ENCODE measurements at places on chromosomes 11 and 22.

DNA sequence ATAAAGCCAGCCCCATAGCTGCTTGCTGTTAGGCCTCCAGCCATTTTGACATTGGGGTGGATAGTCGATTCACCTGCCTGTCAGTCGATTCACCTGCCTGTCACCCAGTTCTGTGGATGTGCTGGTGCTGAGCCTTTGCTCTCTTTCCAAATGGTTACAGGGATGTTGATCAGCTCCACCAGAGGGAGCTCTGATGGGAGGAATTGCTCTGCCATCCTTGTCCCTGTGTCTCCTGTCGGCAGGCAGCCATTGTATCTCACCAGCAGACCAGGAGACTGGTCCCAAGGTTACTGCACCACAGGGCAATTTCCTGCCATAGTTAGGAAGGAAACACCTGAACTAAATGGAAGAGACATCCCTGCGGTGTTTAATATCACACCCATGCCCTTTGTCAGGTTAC is 6.1 kb downstream of the MPEG1 start:
- no peak for DNase-seq

GRCh38 chr11:92136797-92137196 is 87.8 kb upstream of the FAT3 start:
- no peak for DNase-seq

GRCh38 chr11:65945941-65946558 is 770 bp downstream of the TSGA10IP start:
- no peak for DNase-seq

GRCh38 chr22:22098457-22099193 is 116.0 kb upstream of the TOP3B start:
- no peak for DNase-seq

GRCh38 chr11:112016765-112017376 is 8.3 kb upstream of the DLAT start:
- no peak for DNase-seq

DNA sequence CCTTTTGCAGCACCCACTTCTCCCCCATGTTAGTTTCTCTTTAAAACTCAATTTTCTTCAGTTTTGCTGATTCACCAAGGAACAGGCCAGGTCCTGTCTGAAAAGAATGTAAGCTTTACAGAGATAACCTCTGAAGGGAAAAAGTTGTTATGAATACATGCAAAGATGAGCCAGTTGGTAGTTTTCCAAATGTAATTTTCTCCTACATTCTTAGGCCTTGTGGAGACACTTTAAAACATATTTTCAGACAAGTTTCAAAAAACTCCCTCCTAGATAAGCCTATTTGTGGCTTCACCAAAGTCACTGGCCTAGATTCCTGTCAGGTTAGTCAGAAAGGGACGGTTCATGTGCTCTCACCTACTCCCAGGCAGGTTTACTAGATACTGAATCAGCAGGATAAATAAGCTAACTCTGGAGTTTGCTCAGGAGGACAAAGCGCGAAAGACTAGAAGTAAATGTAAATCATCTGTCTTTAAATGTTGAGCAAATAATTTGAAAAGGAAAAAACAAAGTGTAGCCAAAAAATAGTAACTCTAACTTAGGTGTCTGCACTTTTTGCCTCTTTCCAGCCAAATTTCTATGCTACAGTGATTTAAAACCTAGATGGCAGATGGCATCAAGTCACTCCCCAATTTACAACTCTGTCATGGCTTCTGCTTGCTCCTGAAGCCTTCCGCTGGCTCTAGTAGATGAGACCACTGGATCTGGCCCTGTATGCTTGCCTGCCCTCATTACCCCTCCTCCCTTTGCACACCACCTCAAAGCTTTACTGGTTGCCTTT is 4.9 kb upstream of the ATP6V1E1 start:
- no peak for DNase-seq

DNA sequence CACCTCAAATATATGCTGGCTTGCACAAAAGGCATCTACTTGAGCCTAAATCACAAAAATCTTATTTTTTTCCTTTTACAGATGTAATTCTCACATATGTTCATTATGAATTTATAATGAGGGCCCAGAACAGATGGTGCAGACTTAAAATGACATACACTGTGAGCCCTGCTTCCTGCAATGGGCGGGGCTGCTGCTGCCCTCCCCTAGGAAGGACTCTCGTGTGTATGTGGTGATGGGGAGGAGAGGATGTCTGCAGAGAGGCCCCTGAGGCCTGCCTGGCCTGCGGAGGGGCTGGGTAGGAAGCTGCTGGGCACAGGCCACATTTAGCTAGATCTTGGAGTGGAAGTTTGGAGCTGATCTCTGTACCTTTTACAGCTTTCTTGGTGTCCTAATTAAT is 233.4 kb upstream of the KIRREL3 start:
- no peak for DNase-seq

GRCh38 chr22:38126928-38127668 is 16.6 kb upstream of the BAIAP2L2 start:
- no peak for DNase-seq

GRCh38 chr11:125768336-125769046 is 10.1 kb downstream of the PATE2 start:
- no peak for DNase-seq

DNA sequence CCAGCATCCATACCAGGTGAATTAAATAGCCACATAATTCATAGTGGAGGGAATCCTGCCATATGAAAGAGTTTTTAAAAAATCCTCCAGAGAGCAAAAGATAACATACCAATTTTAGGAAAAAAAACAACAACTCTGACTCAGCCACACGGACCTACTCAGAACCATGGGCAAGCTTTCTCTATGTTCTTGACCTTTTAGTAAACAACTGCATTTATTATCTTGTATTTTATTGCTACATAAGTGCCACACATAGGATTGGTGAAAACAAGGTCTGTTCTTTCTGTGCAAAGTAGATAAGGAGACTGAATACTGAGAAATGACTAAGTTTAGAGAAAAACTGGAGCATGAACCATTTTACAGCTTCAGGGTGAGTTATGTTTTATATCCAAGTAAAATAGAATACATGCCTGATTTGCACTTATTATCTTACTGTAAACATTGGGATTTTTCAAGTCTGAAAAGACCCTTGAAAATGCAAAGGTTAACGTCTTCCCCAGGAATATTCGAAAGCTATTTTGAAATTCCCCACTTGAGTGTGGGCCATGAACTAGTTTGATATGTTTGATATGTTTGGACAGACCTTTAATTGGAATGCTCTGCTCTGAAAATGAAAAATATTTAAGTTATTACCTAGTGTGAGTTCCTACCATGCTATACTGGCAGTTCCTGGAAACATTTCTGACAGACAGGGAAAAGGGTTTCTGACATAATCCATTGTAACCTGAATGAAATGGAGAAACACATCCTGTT is 89.5 kb upstream of the DDI1 start:
- no peak for DNase-seq

DNA sequence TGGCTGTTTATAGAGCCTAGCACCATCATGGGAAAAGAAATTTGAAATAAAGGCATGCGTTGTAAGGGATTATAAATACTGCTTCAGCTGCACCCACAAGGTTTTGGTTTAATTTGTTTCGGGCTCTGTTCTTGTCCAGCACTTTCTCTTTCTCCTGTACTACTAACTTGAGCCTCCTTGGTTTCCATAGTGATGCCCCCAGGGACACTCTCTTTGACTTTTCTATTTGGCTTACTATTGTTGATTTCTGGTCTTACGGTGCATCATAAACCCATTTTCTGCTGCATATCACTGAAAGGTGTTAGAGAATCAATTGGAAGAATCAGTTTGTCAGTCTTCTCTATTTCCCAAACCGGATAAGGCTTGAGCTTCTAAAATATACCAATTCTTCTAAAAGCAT is 1674.3 kb upstream of the RAG2 start:
- no peak for DNase-seq

DNA sequence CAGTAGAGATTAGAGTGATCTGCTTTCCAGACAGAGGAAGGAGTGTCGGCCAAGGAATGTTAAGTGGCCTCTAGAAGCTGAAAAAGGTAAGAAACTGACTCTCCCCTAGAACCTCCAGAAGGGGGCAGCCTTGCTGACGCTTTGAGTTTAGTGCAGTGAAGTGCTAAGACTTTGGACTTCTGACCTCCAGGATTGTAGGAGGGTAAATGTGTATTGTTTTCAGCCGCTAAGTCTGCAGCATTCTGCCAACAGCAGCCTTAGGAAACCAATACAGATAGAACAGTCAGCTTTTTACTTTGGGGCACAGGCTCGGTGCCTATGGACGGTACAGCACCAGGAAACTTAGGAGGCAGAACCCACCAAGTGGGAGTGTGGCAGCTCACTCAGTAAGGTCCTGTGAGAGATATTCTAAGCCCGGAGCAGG is 3.6 kb upstream of the TBC1D22A start:
- no peak for DNase-seq

DNA sequence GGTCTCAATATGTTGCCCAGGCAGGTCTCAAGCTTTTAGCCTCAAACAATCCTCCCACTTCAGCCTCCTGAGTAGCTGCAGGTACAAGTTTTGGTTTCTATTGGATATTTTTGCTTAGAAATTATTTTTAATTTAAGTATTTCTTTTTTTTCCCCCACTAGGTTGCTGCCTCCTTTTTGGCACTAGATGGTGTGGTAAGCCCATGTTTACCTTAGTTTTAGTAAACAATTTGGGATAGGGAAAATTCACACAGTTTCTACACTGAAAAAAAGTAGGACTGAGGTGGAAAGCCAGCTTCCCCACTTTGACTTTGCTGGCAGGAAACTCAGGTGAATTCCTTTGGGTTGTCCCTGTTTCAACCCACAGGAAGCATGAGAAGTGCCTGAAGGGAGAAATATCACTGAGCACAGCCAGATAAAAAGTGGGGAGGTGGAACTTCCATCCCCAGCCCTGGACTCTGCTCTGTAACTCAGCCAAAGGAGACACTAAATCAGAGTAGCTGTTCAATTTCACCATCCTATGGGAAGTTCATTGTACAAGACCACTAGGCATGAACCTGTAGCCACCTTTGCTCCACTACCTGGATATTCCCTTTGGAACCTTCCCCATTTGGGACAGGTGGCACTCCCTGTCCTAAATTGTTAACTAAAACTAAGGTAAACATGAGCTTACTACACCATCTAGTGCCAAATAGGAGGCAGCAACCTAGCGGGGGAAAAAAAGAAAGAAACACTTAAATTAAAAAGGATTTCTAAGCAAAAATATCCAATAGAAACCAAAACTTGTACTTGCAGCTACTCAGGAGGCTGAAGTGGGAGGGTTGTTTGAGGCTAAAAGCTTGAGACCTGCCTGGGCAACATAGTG is 154.4 kb upstream of the FAT3 start:
- DNase-seq: no peak

- no peak for DNase-seq
These were observed 1.3 kb downstream of the PPP1CA start for GRCh38 chr11:67400251-67400941.

DNA sequence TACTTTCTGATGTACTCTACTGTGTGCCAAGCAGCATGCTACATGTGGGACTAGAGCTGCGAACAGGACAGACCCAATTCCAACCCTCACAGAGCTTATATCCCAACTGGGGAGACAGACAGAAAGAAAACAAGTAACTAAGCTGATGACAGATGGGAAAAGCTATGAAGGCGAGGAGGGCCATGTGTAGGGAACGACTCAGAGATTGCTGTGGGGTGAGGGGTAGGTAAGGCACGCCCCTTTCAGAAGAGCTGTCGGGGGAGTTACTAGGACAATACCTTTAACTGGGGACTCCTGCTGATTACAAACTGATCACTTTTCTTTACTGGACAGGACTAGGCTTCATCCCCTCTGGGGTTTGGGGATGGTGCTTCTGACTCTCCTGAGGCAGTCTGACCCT is 48.9 kb downstream of the ST3GAL4 start:
- no peak for DNase-seq

DNA sequence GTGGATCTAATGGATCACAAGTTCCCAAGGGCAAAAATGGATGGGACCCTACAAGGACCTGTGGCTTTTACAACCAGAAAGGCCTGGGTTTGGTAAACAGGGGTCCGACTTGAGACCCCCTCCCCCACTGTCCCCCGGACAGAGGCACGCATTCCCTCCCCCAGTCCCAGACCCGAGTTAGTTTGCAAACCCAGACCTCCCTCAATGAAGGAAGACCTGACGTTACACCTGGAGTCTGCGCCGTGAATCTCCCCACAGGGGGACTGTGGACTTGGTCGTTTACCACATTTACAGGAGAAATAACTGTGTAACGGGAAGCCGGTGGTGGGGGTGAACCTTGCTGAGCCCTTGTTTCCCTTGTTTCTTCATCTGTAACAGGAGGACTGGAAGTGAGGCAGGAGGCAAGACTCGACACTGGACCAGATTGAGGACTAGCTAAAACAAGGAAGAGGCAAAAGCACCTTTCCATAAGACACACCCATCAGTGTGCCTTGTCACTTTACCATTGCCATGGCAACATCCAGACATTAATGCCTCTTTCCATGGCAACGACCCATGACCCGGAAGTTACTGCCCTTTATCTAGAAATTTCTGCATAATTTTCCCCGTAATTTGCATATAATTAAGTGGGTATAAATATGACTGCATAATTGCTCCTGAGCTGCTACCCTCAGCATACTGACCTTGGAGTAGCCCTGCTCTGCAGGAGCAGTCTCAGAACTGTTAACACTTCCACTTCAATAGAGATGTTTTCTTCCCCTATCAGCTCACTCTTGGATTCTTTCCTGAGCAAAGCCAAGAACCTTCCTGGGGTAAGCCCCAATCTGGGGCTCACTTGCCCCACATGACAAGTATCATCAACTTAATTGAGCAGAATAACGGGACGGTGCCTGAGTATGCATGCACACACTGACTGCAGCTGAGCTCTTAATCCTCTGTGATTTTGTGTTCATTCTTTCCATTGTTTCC is 25.4 kb downstream of the PDGFB start:
- no peak for DNase-seq

- DNase-seq: peak; percentile 65
These were observed 9.9 kb upstream of the IGLL5 start for GRCh38 chr22:22877523-22878210.

- DNase-seq: no peak
These were observed 4.5 kb downstream of the SLC22A6 start for GRCh38 chr11:62980133-62980760.

DNA sequence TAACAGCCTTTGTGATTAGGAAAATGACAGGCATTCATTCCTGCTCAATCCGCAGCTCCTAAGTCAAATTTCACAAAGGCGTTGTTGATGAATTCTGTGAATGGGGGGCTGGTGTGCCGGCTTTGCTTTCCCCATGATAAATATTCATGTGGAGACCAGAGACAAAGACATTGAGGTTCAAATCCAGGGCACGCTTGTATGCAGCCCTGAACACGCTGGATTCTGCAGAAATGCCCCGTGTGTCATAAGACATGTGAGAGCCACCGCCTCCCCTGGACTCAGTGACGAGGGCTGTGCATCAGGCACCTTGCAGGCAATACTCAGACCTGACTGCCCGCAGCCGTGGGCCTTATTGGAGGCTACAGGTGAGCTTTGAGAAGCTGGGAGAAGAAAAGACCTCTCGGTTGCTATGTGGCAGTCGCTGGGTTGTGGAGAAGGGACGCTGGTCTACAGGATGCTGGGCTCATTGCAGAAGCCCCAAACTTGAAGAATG is 906.2 kb downstream of the BRD1 start:
- no peak for DNase-seq

DNA sequence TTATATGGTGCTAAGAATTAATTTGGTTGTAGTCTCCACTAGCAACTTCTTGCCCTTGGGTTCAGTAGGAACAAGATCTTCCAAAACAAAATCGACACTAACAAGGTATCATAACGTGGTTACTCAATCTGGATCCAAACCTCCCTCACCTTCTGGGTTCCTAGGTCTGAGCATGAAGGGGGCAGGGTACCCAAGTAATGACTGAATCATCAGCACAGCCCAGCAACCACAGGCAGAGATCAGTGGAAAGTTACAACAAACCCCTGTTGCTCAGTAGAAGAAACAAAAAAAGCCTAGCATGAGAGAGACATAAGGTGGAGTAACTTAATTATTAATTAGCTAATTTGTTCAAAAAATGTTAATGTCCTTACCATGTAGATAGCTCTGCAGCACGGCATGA is 221.4 kb downstream of the BLID start:
- DNase-seq: no peak

Data from activated CD4-positive, alpha-beta T cell treated with anti-CD3 and anti-CD28 coated beads, Interleukin-2, amount 50 U/mL, for 24 hours (primary cell).